Osteocyte (in vitro differentiated cells): ENCODE measurements at places on chromosomes 16 and 17. TPM values are rescaled to one million over a fixed set of nuclear protein-coding genes. Genes with fewer than 3 reads are reported as not detected.

DNA sequence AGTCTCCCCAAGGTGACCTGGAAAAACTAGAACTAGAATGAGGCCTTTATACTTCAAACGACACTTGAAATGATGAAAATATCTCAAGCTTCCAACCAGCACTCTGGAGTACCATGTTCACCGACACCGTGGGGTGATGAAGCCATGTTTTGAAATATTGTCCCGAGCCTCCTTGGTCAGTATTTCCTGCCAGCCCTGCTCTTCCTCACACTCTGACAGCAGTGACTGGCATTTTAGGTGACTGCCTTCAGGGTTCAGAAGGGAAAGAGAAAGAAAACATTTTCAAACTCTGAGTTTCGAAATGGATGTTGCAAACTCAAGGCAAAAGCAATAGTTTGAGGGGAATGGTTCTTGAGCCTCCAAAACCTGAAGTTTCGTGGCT lies 39.3 kb upstream of the IRX6 start:
- peak overlapping the region; percentile 86 for H3K27ac ChIP-seq
- H3K27me3 ChIP-seq, result no peaks in the 10 kb centered on the region
- peaks cover 58% of the 10 kb centered on the region for H3K4me1 ChIP-seq
- H3K36me3 ChIP-seq, result peaks cover 6% of the 10 kb centered on the region

GRCh38 chr16:71520550-71520949 lies 5.7 kb upstream of the CHST4 start:
- H3K27me3 ChIP-seq, result peaks cover 21% of the 10 kb centered on the region
- H3K4me3 ChIP-seq, result no peak overlapping the region
- no peaks in the 10 kb centered on the region for H3K36me3 ChIP-seq
- H3K27ac ChIP-seq, result no peak overlapping the region
- DNase-seq, result no peak

Gene CNTNAP1
- 35.8 and 40.4 TPM in 2 replicates for total RNA-seq

Gene TBC1D26
- 0.21 and 0.78 TPM in 2 replicates for total RNA-seq
